ENCODE measurements at places on chromosomes 4 and X.

DNA sequence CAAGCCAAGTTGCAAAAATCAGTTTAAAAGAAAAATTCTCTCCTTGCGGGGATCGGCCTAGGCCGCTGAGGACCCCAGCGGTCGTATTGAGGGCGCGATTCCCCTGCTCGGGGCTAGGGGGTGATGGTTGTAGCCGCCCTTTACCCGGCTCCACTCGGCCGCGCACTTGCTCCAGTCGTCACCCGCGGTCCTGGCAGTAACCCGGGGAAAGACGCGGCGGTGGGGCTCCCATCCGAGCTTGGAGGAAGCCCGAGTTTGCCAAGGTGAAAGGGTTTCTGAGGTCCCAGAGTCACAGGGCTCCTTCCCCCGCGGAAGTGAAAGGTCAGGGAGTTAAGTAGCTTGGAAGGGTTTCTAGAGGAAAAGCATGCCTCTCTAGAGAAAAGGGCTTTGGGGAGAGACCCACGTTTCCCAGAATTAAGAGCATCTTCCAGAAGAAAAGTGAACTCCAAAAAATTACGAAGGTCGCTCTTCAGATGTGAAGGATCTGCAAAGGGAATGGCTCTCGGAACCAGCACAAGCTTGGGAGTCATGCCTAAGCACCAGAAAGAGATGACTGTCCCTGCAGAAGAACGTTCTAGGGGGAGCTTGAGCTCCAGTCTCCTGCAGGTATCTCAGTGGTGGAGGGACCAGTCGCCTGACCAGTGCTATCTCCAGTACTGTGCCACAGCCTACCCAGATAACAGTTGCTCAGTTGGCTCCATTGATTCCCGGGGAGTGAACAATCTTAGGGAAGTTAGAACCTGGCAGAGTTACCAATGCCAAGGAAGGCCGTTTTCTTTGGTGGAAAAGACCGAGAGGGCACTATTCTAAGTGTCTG lies 875 bp downstream of the LAP3 start:
- DNase-seq: no peak

DNA sequence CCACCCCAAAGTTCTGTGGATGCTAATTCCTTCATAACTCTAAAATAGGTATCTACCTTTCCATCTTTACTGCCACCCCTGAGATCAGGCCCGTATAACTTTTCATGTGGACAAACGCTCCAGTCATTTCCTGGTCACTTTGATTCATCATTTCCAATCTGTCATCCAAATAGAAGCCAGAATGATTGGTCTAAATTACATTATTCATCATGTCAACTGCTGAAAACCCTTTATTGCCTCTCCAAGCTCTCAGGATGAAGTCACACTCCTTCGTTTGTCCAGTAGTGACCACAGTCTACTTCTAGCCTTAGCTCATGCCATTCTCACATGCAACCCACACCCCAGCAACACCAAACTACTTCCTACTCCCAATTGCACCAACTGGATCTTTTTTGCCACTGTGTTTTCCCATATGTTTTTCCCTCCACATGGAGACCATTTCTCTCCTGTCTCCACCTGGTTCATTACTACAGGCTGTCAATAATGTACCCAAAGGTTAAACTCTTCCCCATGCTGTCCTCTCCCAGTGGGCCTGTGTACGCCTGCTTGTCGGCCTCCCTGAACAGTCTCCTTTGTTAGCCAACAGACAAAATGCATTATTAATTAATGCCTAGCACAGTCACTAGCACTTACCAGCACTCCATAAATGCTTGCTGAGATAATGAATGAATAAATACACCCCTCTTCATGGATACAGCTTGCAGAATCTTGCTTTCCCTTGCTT lies 382.6 kb upstream of the NOCT start:
- no peak for DNase-seq

DNA sequence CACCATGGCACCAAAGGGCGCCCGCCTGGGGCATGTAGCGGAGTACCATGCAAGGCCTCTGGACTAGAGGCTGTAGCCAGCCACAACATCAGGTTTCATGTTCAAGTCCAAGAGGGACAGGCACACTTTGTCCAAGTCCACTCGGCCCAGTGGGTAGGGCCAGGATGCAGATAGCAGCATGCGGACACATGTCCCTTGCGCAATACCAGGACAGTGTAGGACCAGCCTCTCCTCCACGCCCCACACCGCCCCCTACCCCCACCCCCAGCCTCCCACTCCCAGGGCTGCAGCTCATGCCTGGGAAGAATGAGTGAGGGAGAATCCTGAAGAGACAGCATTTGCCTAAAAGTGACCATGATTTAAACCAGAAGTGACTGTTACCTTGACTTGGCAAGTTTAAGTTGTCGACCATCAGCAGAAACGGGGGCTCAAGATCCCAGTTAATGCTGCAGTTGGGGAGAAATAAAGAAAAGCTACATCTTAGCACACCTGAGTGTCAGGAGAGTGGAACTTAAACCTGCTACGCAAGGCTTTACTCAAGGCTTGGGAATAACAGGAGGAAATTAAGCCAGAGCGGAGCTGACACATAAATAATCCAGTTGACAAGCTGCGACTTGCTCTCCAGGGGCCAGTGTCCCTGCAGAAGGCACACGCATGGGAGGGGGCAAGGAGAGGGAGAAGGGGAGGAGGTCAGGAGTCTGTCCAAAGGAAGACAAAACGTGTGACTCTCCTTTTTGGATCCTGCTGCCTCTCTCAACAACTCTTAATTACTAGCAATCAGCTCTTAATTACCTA lies 221.7 kb downstream of the BCOR start:
- DNase-seq: no peak

- DNase-seq: no peak
Observed at GRCh38 chr4:138659812-138660316, 355.7 kb upstream of the NOCT start.

DNA sequence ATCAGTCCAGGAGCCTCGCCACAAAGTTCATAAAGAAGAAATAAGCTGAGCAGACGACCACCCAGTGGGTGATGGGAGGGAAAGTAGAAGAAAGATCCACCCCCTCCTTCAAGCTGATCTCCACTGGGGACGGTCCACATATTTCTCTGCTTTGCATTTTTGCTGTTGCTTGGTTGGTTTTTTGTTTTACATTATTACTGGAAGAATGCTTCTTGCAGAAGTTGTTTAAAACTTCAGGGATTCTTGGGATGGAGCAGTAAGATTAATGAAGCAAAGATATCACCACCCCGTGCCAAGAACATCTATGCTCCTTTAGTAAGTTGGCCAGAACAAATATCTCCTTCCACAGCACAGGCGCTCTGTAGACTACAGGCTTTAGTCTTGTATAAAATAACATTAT lies 30.1 kb downstream of the LGI2 start:
- no peak for DNase-seq

Data from HS-27A (cell line).